NCI-H69 (cell line): ENCODE measurements at places on chromosomes 2 and 18.

GRCh38 chr2:27278010-27278409 is 2.8 kb downstream of the DNAJC5G start:
- no peak for DNase-seq

DNA sequence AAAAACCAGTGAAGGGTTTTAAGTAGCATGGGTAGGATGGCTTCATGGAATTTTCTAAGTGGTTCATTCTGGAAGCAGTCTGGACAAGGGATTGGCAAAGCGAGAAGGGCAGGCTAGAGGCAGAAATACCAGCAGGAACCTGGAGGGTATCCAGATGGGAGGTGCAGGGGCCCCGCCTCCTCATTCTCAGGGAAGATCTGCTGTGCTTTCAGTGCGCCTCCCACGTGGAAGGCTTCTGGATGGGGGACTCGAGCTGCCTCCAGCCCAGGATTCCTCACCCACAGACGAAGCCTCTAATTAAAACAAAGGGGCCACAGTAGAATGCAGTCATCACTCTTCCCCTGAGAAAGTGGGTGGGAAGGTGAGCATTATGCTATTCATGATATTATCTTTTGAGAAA is 79.8 kb downstream of the VSNL1 start:
- peak; percentile 29 for DNase-seq

DNA sequence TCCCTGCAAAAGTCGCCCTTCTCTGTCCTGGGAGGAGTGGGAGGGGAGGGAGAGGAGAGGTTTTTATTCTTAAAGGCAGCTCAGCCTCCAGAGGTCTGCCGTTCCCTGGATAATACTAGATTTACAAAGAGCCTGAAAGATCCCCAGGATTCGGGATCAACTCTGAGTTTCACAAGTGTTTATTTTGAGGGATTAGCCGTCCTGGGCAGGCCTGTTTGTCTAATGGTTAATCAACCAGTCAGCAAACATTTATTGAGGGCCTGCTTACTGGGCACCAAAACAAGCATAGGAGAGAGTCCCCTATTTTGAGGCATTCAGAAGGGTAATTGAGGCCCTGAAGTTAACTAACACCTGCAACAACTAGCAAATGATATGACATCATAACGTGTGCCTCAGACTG is 152.6 kb upstream of the SLC1A4 start:
- DNase-seq, result no peak

DNA sequence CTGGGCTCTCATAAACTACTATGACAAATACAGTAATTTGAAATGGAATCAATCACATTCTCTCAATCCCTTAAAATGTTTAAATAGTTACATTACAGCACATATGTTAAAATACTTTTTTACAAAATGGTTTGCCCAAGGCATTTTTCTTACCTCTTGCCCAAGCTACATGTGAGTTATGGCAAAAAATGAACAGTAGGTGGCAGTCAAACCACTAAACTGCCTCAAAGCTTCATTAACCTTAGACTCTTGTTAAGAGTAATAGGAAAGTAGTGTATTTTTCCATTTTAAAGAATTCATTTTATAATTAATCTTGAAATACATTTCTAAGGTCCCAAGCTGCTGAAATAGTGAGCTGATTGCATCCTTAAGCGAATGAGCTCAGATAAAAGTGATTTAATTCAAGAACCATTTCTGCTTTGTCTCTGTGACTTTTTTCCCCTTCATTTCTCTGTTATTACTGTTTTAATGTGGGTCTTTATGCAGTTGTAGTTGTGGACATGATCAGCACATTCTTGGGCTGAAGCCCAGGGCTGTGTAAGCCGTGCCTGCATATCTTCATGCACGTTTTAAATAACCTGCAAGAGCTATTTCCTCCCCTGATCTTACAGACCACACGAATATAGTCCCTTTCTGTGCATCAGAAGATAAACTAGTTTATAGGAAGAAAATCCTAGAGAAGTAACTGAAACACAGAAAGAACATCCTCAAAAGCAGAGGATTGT is 311.8 kb downstream of the LNPK start:
- DNase-seq, result peak; percentile 67

- no peak for DNase-seq
These were observed 886.3 kb downstream of the SLC4A3 start for GRCh38 chr2:220513573-220514288.

DNA sequence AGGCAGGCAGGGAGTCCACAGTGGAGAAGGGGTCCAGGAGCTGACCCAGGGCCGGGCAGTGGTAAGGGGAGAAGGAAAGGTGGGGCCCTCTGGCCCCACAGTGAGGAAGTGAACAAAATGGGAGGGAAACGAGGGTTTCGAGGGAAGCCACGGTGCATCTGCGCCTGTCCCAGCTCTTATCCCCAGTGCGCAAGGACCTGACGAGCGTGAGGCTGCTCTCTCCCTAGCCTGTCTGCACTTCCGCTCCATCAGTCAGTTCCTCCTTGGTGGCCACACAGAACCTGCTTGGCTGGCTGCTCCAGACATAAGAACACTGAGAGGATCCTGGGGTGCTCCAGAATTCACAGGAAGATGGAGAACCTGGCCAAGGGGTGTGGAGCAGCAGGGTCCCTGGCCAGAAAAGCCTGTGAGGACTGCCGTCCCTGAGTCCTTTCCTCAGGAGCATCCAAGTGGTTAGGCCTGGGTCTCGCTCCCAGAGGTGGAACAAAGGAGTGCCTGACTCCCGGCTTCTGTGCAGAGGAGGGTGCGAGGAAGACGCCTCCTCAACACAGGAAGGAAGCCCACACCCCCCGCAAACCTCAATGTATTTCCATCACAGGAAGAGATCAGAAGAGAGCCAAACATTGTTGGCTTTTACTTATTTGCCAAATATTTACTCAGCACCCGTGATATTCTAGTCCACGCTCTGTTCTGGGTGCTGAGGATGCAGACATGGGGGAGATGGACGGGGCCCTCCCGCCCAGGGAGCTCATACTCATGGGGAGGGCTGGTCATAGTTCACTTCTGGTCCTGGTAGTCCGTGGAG is 43.7 kb upstream of the SEMA4C start:
- DNase-seq, result no peak

DNA sequence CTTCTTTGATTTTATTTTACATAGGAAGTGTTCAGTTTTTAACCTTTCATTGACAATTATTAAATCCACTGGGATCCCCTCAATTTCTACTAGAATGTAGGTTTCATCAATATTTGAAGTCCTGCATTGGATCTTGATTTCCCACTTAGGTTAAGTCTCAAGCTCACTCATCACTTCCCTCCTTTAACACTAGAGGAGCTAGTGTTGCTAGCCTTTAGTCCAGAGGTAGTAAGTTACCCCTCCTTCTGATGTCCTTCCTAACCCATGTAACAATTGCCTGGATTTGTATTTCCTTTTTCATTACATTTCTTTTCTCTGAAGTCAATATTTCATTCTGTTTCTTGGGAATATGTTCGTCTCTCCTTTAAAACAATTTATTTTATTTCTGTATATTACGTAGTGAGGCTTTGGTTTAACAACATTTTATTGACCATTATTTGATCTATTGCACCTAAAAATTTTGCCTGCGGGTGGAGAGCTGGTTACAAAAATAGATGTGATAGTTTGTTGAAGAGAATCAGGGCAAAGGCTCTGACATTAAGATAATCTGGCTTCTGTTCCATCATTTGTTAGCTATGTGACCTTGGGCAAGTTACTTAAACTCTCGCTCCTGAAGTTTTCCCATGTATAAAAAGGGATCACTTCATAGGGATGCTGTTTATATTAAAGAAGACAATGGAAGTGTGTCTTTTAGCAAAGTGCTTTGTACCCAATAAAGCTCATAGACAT is 833.0 kb downstream of the SLC4A3 start:
- peak; percentile 27 for DNase-seq

- no peak for DNase-seq
These were observed 115.0 kb upstream of the CCDC85A start for GRCh38 chr2:56068746-56069145.

- DNase-seq, result peak; percentile 84
These were observed 11.0 kb downstream of the ANKRD12 start for GRCh38 chr18:9147440-9148202.

- no peak for DNase-seq
These were observed 80.2 kb downstream of the TGOLN2 start for GRCh38 chr2:85247610-85248009.
